ENCODE measurements at places on chromosomes 5 and 9. TPM values are rescaled to one million over a fixed set of nuclear protein-coding genes. Genes with fewer than 3 reads are reported as not detected.

Gene PHF24
- 2.7 TPM for total RNA-seq

Gene SLC34A3
- total RNA-seq = 1.6 TPM

Gene PCDHGC5
- 1.1 TPM for total RNA-seq

- no peak for DNase-seq
Measured at GRCh38 chr5:111746791-111747190, 10.2 kb downstream of the NREP start.

DNA sequence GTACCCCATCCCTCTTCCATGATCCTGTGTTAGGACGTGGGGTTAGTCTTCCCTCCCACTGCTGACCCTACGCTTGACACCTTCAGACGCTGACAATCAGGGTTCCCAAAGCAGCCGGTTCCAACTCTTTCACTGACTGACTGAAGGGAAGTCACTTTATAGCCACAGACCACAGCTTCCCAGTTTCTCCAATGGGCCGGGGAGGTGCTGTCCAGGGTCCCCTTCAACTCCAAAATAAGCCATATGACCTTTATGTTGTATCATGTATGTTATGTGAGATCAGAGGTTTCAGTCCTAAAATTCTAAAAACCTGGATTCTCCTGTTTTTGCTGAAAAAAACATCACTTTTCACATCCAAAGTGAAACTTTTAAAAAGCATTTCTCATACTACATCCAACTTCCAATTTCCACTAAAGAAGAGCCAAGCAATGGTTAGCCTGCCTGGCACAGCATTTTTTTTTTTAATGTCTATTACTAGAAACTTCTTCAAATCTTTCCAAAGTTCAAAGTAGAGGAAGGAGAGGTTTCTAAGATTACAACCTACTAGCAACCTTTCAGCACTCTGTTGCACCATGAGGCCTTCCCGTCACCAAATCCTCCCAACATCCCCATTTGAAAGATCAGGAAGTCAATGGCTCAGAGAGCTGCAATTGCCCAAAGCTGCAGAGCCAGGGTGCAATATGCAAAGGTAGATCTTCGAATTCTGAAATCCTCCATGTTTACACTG lies 5.2 kb downstream of the EPB41L4B start:
- DNase-seq = no peak

- DNase-seq = no peak
Measured at GRCh38 chr9:26012797-26013196, 334.6 kb upstream of the TUSC1 start.

DNA sequence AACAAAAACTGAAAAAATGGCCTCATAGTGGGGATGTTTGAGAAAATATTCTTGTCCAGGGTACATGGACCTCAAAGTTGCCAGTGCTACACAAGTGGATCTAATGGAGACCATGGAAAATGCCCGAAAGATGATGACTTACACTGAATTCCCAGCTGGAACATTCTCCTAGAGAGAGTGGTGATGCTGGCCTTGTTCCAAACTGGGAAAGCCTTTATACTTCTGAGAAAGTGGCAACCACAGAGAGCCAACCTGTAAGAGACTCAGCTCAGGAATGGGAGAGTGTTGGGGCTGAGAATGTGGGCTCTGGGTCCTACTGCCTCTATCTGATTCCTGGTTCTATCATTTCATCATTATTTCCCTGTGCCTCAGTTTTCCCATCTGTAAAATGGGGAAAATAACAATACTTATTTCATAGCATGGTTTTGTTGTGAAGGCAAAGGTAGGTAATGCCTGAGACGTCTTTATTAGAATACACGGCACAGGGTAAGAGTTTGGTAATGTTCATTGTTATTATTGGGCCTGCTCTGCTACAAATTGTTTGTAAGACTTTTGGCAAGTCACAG lies 229.0 kb upstream of the PANK3 start:
- DNase-seq = no peak

DNA sequence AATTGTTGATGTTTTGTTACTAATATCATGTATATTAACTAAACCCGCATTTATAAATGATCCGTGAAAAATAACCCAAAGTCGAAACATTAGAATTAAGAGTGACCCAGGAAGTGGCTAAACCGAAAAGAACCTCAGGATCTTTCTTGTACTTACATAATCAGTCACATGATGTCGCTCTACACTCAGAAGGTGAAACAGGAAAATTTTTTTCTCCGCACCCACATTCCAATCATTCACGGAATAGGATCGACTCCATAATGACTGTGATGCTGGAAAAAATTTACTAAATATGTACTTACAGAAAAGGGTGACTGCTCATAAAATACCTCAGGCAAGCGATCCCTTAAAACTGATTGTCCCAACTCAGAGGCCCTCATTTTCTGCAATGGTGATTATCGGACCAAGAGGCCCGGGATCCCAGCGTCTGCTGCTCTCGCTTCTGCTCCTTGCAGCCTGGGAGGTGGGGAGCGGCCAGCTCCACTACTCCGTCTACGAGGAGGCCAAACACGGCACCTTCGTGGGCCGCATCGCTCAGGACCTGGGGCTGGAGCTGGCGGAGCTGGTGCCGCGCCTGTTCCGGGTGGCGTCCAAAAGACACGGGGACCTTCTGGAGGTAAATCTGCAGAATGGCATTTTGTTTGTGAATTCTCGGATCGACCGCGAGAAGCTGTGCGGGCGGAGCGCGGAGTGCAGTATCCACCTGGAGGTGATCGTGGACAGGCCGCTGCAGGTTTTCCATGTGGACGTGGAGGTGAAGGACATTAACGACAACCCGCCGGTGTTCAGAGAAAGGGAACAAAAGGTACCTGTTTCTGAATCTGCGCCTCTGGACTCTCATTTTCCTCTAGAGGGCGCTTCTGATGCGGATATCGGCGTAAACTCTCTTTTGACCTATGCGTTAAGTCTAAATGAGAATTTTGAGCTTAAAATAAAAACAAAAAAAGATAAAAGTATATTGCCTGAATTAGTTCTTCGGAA lies at the start of gene PCDHA12:
Gene PCDHA12 (plus strand): TSS at position 224 of the 981 bp plus-strand sequence. CDS start 165 bp downstream, at position 389.
- no peak for DNase-seq

DNA sequence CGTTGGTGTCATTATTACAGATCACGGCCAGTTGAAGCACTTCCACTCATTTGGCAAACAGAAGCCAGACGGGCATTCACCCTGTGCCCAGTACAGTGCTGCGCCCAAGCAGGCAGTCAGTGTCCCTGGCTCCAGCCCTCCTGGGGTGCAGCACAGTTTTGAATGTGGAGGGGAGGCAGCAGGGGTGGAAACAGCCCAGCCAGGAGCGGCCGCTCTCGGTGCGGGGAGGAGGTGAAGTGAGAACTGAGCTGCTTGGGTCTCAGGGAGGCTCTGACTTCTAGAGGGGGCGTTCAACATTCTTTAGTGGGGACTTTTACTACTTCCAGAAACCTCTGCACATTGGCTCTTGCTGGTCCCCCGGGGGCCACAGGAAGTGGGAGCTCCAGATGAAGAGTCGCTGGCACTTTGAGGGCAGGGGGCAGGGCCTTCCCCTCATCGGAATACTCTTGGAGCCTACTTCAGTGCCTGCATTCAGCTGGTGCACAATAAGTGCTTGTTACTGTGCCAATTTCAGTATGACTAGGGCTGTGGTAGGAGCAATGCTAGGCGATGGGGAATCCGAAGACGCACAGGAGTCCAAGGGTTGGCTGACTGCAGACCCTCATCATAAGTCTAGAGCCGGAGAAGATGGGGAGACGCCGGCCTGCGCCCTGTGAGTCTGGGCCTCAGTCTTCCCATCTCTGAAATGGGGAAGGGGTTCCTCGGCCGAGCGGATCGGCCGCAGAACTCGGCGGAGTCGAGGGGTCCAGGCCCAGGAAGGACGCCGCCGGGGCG lies 492 bp upstream of the NEK6 start:
- no peak for DNase-seq

GRCh38 chr9:110443146-110443865 lies 105.6 kb upstream of the TXNDC8 start:
- no peak for DNase-seq

DNA sequence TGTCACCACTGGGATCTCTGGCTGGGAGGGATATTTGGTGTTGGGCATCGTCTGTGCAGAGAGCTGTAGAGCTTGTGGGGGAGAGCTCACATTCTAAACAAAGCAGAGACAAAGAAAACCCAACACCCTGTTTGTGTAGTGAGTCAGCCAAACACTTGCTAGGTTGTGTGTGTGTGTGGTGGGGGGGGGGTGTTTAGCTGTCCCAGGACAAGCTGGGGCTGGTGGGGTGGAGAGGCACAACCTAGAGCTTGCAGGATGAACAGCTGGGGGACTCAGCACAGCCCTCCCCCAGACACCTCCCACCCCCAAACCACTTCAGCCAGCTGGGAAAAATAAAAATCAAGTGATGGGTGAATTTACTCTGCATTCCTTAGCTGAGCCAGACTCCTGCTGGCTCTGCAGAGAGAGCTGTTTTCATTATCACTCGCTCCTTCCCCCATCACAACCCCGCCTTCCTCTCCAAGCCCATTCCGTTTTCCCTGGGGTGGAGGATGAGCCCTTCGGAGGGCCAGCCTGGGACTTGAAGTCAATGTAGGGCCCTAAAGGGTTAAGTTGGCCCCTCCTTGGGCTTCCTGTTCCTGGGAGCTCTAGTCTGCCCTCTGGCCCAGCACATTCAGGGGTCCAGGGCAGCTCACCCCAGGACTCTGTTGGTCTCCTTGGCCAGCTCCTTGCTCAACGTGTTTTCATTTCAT lies 2.6 kb downstream of the OLFML2A start:
- peak; percentile 13 for DNase-seq

DNA sequence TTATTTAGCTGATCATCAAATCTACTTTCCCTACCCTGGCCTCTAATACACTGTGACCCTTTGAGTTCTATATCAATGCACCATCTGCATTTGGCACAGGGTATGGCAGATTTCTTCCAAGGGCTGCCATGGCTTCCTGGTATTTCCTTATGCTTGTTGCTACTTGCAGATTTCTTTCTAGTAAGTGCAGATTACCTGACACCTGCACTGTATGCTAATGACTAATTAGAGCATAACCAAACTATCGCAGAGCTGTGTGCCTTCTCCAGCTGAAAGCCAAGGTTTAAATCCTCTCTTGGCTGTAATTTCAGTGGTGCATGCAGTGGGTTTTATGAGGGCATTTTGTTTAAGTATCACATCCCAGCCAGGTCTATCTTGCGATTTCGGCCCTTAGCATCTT lies 293.7 kb downstream of the KIF4B start:
- no peak for DNase-seq

DNA sequence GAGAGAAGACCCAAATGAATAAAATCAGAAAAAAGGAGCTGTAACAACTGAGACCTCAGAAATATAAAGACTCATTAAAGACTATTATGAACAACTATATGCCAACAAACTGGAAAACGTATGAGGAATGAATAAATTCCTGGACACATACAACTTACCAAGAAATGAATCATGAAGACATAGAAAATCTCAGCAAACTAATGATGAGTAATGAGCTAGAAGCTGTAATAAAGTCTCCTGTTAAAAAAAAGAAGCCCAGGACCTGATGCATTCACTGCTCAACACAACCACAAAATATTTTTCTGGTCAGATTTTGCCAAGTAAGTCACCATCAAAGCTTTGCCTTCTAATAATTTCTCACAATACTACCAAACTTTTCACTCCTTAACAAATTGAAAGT lies 666.7 kb downstream of the LRRC70 start:
- no peak for DNase-seq

- DNase-seq = no peak
Measured at GRCh38 chr5:74201334-74202081, 439.0 kb downstream of the ENC1 start.

DNA sequence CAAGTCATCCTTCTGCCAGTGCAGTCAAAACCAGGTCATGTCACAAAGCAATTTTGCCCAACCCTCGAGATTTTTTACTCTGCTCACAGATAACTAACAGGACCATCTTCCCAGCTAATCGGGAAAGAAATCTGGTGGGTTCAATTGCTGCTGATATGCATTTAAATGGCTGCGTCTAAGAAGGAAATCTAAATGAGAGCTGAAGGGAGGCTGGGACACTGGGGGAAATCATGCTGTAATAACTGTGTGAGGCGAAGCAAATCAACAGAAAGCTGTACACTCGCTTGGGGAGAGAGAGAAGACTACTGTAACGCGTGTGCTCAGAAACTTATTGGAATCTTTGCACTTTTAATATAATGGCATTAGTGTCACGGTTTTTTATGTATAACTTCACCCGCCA lies 535.0 kb downstream of the CDK5RAP2 start:
- no peak for DNase-seq

DNA sequence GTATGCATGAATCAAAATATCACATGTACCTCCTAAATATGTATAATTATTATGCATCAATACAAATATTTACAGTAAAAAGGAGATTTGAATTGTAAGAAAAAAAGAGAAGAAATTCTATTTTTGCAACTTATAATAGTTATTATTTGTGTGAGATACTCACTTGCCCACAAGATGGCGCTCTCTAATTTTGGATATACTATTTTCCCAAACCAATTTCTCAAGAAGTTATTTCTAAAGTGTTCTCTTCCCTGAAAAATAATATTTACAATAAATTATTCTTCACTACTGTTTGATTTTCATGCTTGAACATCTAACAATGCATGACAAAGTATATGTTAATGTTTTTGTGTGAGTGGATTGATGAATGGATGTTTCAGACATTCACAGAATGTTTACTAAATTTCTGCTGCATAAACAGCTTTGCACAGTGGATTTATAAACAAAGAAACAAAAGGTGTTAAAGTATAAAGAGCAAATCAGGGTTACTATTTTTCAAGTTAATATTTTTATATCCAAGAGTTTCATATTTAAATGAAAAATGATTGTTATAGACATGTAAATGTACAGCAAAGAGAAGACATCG lies 503.4 kb downstream of the PDE4D start:
- DNase-seq = no peak

All from lower leg skin (tissue), 4 donors.